ENCODE measurements at places on chromosomes 5 and 9. TPM values are rescaled to one million over a fixed set of nuclear protein-coding genes. Genes with fewer than 3 reads are reported as not detected.

Gene NUDT2
- 19.4 TPM for polyA plus RNA-seq

DNA sequence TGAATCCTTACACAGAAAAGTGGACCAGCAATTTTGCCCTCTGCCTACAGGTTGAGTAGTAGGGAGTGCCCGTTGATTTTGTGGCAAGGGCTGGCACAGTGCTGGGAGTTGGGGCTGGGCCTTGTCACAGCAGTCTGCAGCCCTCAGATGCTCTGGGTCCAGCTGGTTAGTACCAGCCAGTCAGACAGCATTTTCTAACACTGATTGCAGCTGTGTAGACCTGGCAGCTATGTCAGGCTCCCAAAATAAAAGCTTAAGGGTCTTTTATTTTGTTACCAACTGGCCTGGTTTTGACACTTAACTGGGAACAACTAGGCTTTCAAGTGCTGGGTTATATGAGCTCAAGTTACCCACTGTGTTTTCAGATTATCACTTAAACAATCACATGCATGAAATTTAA lies 57.7 kb downstream of the MAT2B start:
- H3K27ac ChIP-seq: no peak overlapping the region
- no peaks in the 10 kb centered on the region for H3K36me3 ChIP-seq
- H3K4me3 ChIP-seq: no peak overlapping the region
- DNase-seq: no peak
- H3K4me1 ChIP-seq: no peaks in the 10 kb centered on the region

- H3K27me3 ChIP-seq: no peaks in the 10 kb centered on the region
- H3K36me3 ChIP-seq: no peaks in the 10 kb centered on the region
- no peak overlapping the region for H3K27ac ChIP-seq
- no peak overlapping the region for H3K4me3 ChIP-seq
- DNase-seq: no peak
These were observed 18.2 kb upstream of the TYRP1 start for GRCh38 chr9:12674961-12675360.

DNA sequence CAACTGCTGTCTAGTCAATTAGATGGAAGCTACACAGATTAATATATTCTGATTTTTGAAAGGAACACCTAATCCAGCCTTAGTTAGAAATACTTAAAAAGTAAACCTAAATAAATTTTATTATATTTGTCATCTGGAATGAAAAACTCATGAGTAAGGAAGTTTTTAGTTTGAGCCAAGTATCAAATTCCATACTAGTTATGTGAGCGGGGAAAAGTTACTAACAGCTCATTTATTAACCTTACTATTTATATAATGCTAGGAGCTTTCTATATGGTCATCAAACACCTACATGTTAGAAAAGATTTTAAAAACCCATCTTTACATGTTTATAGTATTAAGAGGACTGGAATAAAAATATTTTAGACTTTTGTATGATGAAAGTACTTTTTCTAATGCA lies 41.6 kb upstream of the POU5F2 start:
- H3K4me3 ChIP-seq: no peak overlapping the region
- H3K27me3 ChIP-seq: no peaks in the 10 kb centered on the region
- DNase-seq: no peak
- H3K4me1 ChIP-seq: no peaks in the 10 kb centered on the region

GRCh38 chr9:82474235-82474634 lies 485.7 kb downstream of the SPATA31D1 start:
- DNase-seq: no peak
- no peaks in the 10 kb centered on the region for H3K27me3 ChIP-seq
- no peak overlapping the region for H3K27ac ChIP-seq
- H3K4me1 ChIP-seq: no peaks in the 10 kb centered on the region
- H3K36me3 ChIP-seq: no peaks in the 10 kb centered on the region

GRCh38 chr9:132447346-132447745 lies 37.3 kb downstream of the CFAP77 start:
- no peak overlapping the region for H3K27ac ChIP-seq
- no peaks in the 10 kb centered on the region for H3K4me1 ChIP-seq
- no peak for DNase-seq
- H3K4me3 ChIP-seq: no peak overlapping the region

- H3K4me1 ChIP-seq: peaks cover 22% of the 10 kb centered on the region
- DNase-seq: no peak
- no peaks in the 10 kb centered on the region for H3K36me3 ChIP-seq
These were observed 124.9 kb upstream of the C6 start for GRCh38 chr5:41338136-41338675.

Gene TAS2R1
- polyA plus RNA-seq: not detected

GRCh38 chr5:1931604-1932231 lies 49.0 kb upstream of the IRX4 start:
- H3K27ac ChIP-seq: peak overlapping the region; percentile 71
- no peak for DNase-seq
- no peaks in the 10 kb centered on the region for H3K4me1 ChIP-seq
- H3K27me3 ChIP-seq: no peaks in the 10 kb centered on the region
- peak overlapping the region; percentile 55 for H3K4me3 ChIP-seq
- H3K36me3 ChIP-seq: no peaks in the 10 kb centered on the region

DNA sequence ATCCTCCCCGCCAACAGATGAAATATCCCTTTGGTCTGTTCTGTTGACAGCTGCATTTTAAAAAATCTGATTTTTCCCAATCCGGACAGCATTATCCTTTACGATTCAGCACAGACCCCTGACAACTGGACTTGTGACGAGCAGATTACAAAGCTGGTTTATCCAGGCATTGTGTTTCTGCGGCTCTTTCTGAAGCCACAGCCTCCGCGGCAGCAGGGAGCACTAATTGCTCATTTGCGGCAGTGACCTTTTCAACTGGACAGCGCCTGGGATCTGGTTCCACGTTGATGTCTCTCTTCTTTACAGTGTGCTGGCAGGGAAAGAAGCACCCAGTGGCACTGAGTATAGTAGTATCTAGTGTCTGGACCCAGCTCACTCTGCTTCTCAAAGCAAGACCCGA lies 351.2 kb downstream of the ZNF608 start:
- no peak overlapping the region for H3K4me3 ChIP-seq
- H3K36me3 ChIP-seq: no peaks in the 10 kb centered on the region
- no peaks in the 10 kb centered on the region for H3K4me1 ChIP-seq
- no peak for DNase-seq
- no peak overlapping the region for H3K27ac ChIP-seq

Gene NEURL1B
- polyA plus RNA-seq: 37.9 TPM

DNA sequence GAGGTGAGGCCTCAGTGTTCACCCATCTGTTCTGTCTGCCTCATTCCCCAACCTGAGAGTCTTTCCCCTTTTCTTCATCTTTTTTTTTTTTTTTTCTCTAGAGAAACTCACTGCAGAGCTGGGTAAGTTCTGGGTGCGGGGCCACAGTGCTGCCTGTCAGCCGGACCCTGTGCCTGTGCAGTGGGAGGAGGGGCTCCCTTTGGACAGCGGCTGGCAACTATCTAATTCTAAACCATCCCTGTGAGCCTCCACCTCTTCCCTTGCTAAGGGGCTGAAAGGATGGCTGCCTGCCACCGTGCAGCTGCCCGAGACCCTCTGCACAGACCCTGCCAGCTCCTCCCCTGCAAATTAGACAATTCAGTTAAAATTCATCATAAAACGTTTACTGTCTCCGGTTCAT lies 14.1 kb downstream of the BTNL9 start:
- H3K36me3 ChIP-seq: no peaks in the 10 kb centered on the region
- peaks cover 9% of the 10 kb centered on the region for H3K4me1 ChIP-seq
- DNase-seq: no peak
- peak overlapping the region; percentile 87 for H3K27ac ChIP-seq
- H3K27me3 ChIP-seq: peaks cover 40% of the 10 kb centered on the region

Gene MOB3B
- polyA plus RNA-seq: 0.42 TPM

DNA sequence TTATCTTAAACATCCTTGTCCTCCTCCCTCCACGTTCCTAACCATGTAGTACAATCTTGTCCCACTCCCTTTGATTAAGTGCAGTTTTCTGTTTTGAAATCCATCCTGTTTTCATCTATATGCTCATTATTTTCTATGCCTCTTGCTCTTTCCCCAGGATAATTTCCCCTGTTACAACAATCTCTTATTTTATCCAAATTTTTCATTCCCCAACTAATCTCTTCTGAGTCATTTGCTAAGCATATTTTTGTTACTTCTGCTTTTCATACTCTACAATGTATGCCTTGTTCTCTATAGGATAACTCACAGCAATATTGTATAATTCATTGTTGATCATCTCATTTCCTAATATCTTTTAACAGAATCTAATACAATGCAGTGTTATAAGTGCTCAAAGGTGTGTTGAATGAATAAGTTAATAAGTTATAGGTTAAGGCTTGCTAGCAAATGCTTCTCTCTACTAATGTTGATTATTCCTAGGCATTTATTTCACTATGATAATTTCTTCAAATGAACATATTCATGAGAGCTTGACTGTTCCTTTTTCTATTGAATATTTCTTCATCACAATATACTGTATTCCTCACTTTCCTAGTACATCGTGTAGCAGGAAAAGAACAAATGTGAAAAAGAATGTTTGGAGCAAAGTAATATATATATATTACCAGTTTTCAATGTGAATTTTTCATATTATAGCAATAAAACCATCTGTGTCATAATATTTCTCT lies 1.5 kb downstream of the OMD start:
- H3K4me1 ChIP-seq: peaks cover 5% of the 10 kb centered on the region
- H3K27me3 ChIP-seq: no peaks in the 10 kb centered on the region

DNA sequence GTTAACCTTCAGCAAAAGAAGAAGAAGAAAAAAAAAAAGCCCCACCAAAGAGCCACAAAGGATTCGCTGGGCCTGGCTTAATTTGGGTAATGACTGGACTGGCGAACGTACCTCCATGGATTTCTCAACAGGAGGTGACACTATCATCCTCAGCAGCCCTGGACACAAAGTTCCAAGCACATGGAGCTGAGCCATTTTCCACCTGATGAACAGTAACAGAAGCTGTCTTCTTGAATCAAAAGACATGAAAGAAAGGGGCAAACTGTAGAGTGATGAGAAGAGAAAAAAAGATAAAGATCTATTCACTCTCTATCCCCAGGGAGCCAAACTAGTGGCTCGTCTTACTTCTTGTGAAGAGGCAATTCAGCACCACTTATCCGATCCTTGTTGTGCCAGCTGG lies 150.2 kb upstream of the TRPM3 start:
- H3K4me3 ChIP-seq: no peak overlapping the region
- no peaks in the 10 kb centered on the region for H3K27me3 ChIP-seq
- H3K4me1 ChIP-seq: no peaks in the 10 kb centered on the region
- no peak overlapping the region for H3K27ac ChIP-seq
- DNase-seq: no peak

DNA sequence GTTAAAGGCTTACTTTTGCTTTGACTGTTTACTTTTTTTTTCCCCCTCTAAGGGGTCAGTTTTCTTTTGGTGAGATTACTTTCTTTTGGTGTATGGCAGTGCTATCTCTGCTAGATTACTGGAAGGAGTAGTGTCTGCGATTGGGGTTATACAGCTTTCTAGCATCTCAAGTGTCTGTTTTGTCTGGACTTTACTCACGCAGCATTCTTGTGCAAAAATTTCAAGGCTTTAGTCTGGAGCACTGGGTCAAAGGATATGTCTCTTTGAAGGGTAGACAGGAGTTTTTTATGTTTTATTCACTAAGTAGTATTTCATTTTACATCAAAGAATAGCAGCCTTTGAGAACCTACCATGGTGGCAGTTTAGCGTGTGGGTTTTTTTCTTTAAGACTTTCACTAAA lies 52.6 kb downstream of the NDUFS4 start:
- no peak for DNase-seq
- H3K4me1 ChIP-seq: no peaks in the 10 kb centered on the region

DNA sequence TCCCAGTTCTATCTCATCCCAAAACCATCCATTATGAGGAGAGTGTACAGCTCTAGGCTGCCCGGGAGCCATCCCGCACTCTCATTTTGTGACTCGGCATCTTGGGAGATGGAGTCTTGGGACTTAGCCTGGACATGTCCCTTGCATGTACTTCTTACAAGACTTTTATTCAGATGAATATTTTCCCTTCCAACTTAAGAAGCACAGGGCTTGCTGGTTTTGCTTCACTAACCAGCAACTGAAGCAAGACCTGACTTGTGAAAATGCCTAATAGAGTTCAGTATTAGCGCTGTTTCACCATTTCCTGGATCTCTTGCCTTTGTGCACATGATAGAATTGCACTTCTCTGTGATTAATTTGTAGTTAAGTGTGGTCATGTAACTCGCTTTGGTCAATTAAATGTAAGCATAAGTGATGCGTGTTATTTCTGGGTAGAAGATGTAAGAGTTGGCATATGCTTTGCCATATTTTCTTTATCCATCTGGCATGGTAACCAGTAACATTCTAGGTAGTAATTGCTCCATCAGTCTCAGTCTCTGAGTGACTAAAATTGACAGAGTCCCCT lies 55.8 kb downstream of the PDCD1LG2 start:
- DNase-seq: no peak
- no peaks in the 10 kb centered on the region for H3K27me3 ChIP-seq
- no peak overlapping the region for H3K4me3 ChIP-seq
- H3K4me1 ChIP-seq: no peaks in the 10 kb centered on the region

DNA sequence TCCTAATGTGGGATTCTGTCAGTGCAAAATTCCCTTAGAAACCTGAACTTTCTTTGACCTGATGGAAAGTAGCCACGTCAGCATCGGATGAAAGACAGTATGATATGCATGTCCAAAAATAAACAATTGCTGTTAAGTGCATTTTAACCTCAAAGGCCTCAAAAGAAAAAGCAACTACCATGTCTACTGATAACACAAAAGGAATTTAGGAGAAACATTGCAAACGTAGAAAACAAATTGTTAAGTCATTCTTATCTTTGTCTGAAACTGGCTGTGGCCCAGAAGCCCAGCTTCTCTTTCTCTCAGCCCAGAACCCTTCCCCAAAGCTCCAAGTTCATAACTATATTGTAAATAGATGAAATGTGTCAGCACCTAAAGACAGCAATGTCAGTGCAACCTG lies 11.1 kb upstream of the LHFPL2 start:
- no peaks in the 10 kb centered on the region for H3K36me3 ChIP-seq
- peaks cover 7% of the 10 kb centered on the region for H3K4me1 ChIP-seq
- peak overlapping the region; percentile 2 for H3K27ac ChIP-seq
- DNase-seq: no peak

DNA sequence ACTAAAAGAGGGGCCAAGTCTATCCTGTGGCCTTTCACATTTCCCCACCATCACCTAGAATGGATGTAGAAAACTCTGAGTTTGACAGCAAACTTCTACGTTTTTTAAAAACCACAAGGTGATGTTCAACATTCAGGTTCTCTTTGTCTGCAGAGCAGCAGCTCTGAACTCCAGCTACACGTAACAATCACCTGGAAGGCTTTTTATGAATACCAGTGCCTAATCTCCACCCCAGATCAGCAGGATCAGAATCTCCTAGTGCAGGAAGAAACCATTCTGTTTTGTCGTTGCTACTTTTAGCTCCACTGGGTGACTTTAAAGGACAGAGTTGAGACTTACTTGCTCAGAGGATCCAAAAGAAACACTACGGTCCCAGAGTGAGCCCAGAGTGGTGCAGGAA lies 44.3 kb downstream of the EPB41L4A start:
- no peak overlapping the region for H3K4me3 ChIP-seq
- H3K27me3 ChIP-seq: no peaks in the 10 kb centered on the region
- H3K36me3 ChIP-seq: no peaks in the 10 kb centered on the region
- no peaks in the 10 kb centered on the region for H3K4me1 ChIP-seq
